ENCODE measurements at places on chromosomes 5 and 9.

DNA sequence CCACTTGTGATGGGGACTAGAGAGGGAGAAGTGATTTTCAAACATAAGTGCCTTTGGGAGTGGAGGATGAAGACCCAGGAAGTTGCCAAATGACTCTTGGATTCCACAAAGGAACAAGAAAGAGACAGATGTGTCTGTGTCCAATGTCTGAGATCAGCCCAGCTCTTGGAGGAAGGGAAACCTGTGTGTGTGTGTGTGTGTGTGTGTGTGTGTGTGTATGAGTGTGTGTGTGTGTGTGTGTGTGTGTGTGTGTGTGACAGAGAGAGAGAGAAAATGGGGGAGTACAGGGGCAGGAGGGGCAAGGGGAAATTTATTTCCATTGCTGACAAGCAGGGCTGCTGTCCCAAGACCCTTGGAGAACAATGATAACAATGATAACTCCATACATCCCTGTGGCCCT is 72.0 kb downstream of the PSD2 start:
- DNase-seq: no peak

DNA sequence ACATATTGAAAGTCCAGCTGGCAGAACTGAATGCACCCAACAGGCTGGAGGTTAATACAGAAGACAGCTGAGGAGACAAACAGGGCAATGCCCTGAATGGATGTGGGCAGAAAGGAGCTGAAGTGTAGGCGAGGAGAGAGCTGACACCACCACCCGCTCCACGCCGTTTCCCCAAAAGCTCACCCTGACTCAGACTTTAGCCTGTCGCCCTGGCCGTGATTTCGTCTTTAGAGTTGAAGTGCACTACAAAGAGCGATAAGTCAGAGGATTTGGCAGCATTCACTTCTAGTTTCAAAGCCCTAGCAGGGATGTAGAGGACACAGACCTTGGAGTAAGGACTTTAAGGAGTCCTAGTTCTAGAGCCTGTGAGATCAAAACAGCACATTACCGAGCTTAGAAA is 2.2 kb upstream of the ERAP1 start:
- DNase-seq: no peak

DNA sequence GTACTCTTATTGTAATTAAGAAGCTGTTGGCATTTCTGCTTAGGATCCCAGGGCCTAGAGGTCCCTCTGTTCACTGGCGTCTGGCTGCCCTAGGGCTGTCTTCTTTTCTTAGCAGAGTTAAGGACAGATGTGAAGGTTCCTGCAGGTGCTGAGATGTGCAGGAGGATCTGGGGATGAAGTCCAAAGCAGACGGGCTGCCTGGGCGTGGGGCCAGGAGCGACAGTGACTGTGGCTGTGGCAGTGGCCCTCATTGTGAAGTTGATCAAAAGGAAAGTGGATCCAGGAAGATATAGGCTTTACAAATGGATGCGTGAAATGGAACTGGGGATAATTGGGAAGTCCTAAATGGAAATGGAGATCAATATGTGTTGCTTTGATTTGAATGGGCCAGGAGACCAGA is 19.1 kb upstream of the SH3PXD2B start:
- no peak for DNase-seq

- no peak for DNase-seq
Observed at GRCh38 chr5:73648515-73648914, 22.5 kb downstream of the ARHGEF28 start.

DNA sequence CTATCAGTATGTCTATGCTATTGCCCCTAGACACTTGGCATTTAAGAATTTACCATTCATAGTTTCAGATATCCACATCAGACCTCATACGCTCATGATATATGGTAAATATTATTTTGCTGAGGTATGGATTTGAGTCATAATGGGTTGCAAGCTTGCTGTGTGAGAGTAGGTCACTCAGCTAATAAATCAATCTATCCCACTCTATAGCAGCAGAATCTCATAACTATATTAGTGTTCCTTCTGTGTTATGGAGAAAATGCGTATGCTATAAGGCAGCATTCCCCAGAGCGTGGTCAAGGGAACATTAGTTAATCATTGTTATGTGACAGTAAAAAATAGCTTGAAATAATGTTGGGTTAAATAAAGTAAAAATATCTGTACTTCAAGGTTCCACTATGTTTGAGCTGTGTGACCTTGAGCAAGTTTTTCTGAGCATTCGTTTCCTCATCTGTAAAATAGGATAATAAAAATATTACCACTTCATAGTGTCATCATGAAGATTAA is 7.7 kb downstream of the TRIM32 start:
- DNase-seq: no peak

DNA sequence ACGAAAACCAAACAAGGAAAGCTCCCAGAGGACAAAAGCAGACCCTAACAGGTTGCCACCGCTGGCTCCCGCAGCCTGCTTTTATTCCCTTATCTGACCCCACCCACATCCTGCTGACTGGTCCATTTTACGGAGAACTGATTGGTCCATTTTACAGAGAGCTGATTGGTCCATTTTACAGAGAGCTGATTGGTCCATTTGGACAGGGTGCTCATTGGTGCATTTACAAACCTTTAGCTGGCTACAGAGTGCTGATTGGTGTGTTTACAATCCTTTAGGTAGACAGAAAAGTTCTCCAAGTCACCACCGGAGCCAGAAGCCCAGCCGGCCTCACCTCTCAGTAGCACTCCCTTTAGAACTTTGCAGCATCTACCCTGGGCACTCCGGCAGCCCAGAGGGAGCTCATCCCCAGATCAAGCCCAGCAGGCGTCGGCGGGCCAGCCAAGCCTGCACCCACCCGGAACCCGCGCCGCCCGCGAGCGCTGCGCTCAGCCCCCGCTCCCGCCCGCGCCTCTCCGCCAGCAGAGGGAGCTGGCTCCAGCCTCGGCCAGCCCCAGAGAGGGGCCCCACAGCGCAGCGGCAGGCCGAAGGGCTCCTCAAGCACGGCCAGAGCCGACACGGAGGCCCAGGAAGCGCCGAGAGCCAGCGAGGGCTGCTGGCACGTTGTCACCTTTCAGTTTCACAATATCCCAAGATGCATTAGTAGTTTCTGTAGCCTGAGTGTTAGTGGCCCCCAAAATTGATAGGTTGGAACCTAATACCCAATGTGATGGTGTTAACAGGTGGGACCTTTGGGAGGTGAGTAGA is 35.3 kb upstream of the CLPTM1L start:
- DNase-seq: no peak

DNA sequence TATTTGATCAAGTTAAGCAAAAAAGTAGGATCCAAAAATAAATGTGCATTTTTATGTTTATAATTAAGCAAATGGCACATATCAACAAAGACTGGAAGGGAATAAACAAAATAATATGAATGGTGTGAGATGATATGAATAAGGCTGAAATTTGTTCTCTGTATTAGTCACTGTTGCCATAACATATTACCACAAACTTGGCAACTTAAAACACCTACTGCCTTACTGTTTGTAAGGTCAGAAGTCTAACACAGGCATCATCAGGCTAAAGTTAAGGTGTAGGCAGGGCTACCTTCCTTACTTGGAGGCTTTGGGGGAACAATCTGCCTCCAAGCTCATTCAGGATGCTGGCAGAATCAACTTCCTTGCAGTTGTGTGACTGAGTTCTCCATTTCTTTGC is 19.3 kb downstream of the PGGT1B start:
- no peak for DNase-seq

GRCh38 chr5:172626031-172626581 is 15.0 kb upstream of the NEURL1B start:
- no peak for DNase-seq

DNA sequence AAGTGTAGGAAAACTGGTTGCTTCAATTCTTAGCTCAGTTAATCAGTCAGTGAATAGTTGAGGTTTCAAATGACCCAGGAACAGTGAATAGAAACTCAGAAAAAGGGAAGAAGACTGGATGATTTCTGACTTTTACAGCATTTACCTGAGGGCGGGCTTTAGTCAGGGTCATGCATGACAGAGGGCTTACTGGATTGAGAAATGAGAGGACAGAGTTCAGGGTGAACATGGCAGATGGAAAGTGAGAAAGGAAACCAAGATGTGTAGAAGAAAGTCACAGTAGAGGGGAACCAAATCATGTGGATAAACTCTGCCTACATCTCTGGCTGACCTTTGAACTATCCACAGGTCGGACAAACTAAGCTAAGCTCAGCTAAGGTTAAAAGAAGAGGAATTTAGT is 596.0 kb downstream of the SEMA5A start:
- no peak for DNase-seq

DNA sequence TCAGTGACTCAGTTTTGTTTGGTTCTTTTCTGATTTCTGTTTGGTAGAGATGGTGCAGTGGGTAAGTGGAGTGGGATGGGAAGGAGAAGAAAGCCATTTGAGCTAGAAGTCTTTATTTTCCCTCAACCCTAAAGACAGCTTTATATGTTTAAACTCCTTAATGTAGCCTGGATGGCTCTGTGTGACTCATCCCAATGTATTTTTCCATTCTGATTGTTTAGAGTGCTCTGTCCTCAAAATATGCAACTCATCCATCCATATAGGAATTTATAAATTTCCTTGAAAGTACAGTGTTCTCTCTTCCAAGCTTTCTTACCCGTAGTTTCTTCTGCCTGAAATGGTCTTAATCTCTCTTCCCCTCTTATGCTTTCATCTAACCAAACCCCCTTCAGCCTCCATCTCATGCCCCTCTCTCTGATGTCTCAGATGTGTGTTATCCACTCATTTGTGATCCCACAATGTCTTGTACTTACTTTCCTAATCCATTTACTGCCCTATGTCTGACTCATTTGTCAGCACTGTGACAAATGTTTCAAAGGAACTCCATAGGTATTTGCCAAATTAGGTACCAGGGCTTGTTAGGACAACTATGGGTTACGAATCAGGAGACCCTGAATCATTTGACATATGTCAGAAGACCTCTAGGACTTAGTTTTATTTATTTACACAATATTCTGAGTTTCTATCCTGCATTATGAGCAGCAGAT is 217.5 kb upstream of the SGCD start:
- DNase-seq: no peak

DNA sequence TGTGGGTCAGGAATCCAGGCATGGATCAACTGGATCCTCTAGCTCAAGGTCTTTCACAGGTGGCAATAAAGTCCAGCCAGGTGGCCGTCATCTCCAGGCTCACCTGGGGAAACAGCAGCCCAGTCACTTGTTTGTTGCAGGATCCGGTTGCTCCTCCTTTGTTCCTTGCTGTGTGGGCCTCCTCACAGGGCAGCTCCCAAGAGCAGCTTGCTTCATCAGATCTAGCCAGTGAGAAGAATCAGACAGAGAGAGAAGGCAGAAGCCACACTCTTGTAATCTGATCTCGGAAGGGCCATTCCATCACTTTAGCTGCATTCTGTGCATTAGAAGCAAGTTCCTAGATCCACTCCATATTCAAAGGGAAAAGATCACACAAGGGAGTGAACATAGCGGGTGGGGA is 3.2 kb upstream of the HSD17B3 start:
- DNase-seq: no peak

DNA sequence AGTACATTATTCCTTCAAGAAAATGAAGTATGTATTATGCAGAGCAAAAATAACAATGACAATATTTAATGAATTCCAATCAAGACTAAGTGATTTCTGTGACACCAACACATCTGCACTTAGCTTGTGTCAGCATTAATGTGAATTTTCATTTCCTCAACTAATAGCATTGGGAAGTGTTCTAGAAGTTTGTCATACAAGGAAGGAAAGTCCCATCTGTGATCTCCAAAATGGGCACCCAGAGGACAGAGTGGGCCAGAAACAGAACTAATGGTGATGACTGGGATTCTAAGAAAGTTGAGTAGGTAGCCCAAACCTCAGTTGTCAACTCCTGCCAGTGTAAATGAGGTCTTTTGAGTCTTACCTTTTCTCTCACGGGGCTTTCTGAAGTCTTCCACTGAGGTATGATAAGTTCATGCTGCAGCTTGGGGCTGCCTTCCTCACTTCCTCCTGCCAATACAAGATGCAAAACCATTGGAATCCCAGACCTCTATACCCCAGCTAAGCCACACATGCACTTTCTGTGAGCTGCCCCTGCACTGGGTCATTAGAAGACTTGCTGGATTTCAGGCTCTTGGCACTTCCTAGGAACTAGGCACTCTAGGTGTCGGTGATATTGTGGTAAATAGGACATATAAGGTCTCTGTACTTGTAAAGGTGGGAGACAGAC is 4.9 kb downstream of the ADAM19 start:
- DNase-seq: no peak

GRCh38 chr9:694403-695154 is 146.9 kb upstream of the DMRT1 start:
- DNase-seq: no peak

GRCh38 chr5:34001241-34001841 is 6.5 kb downstream of the AMACR start:
- DNase-seq: no peak

- DNase-seq: peak; percentile 30
Observed at GRCh38 chr5:135543485-135544304, 7.9 kb upstream of the NEUROG1 start.

DNA sequence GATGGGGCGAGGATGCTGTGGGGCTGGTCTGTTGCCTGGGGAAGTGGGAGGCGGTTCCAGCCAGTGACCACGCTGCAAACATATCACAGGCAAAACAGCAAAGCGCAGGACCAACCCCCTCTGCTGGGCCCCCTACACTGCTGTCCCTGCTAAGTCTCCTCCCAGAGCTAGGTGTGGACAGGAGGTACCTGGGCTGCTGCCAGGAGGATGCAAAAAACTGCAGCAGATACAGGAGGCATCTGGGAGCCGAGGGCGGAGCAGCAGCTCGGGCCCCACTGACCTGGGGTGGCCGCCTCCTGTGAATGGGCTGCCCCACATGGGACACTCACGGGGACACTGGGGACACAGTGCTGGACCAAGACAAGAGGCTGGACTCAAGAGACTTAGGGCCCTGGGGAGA is 48.0 kb upstream of the PHYKPL start:
- no peak for DNase-seq

DNA sequence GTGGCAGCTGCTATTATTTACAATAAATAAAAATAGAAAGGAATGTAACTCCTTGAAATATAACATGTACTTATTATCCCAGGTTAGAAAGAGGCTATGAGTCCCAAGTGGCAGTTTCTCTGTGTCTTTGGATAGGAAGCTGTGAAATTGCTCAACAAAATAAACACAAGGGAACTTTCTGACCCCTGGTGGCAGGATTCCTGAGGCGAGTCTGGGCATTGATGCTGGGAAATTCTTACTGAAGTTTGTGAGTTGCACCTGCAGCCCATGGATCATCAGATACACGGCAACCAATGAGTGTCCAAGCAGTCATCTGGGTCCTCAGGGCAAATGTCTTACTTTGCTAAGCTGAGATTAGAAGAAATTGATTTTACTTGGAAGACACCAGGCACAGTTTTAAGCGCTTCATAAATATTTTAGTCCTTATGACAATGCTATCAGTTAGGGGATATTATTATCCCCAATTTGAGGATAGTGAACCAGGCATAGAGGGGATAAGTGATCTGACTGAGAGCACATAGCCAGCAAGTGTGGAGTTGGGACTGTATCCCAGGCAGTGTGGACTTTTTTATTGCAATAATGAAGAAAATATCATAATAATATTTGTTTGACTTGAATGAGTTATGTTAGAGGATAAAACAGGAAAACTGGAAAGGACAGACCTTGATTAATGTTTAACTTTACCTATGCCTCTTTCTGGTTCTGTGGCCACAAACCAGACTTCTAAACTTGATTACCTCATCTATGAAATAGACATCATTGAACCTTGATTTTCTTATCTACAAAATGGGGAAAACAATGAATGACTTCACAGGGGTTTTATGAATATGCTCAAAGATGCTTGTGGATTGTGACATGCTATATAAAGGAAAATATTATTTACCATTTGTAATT is 265.5 kb upstream of the ADAMTSL1 start:
- DNase-seq: peak; percentile 17

Measured in HTR-8/SVneo (cell line).